ENCODE measurements at places on chromosomes 16 and 17. TPM values are rescaled to one million over a fixed set of nuclear protein-coding genes. Genes with fewer than 3 reads are reported as not detected.

DNA sequence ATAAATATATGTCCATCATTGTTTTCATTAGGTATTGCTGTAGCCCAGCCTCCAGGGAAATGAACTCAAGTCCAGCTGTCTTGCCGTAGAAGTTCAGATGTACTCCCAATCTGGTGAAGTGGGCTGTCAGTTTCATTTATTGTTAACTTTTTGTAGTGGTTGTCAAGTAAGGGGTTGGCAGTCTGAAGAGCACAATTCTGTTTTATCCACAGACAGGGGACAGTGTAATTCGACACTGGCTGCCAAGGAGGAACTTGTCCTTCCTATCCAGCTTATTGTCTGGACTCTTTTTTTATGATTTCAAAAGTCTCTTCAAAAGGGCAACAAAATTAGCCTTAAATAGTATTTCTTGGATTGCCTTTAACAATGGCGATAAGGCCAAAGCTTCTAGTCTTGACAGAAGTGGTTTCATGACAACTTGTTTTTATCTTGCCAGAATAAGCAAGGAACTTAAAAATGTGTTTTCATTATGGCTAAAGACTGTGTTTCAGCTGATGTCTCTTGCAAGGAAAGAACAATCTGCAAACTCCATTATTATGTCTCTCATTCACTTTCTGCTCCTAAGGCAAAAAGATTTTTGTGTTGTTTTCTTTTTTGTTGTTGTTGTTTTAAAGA is 73.9 kb upstream of the TANC2 start:
- peak; percentile 18 for DNase-seq

GRCh38 chr17:50139950-50140885 is 10.3 kb upstream of the SAMD14 start:
- DNase-seq, result peak; percentile 70

- no peak for DNase-seq
Observed at GRCh38 chr16:83137894-83138293, 511.1 kb downstream of the CDH13 start.

Gene CX3CL1
- 38.6 TPM for total RNA-seq

Gene PRCD
- 3.3 TPM for total RNA-seq

All from lung (tissue), 17 donors.